ENCODE measurements at places on chromosomes 3 and 15.
A peak's percentile ranks its signal among the peaks of the same experiment; 100 is the strongest.

DNA sequence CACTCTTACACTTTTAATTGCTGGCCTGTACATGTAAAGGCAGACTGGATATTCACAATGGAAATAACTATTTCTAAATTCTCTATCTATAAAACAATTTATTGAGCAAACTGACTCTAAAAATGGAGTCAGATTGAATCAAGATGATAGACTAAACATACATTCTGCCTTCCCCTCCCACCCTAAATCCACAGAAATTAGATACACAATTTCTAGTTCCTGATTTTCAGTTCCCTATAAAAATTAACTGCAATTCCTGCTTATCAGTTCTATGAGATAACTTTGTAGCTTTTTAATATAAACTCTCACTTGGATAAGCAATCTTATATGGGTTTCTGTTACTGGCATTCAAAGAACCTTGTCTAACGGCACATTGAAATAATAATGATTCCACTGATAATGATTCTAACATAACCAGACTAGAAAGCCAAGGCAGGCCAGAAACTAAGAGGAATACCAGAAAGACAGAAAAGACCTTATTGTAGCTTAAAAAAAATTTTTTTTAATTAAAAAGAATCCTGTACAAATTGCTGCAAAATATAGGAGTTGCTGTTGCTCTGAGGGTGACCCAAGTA is 33.1 kb downstream of the TBC1D5 start:
- no peak for DNase-seq

DNA sequence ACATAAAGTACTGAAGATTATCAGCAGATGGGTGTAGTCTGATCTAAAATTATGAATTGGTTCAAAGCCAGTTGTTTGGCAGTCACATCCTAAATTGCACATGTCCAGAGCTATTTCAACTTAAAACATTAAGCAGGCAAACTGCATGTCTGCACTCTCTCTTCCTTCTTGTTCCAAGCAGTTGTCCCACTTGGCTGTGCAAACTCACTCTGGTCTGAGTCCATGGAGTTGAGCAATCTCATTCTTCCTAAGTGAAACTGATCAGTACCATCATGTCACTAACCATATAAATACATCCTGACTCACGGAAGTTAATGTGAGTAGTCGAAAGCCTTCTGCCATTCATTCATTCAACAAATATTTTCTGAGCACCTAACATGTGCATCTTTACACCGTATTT is 353.0 kb downstream of the ROBO1 start:
- no peak for DNase-seq

GRCh38 chr3:110779581-110779980 is 292.0 kb upstream of the NECTIN3 start:
- no peak for DNase-seq

GRCh38 chr15:29670266-29670665 is 152.0 kb downstream of the TJP1 start:
- no peak for DNase-seq

GRCh38 chr3:74127256-74127655 is 487.2 kb downstream of the CNTN3 start:
- DNase-seq: no peak

- DNase-seq: no peak
Measured at GRCh38 chr3:127762077-127762786, 60.1 kb downstream of the MGLL start.

- no peak for DNase-seq
Measured at GRCh38 chr3:119035014-119035346, 334 bp upstream of the IGSF11 start.

DNA sequence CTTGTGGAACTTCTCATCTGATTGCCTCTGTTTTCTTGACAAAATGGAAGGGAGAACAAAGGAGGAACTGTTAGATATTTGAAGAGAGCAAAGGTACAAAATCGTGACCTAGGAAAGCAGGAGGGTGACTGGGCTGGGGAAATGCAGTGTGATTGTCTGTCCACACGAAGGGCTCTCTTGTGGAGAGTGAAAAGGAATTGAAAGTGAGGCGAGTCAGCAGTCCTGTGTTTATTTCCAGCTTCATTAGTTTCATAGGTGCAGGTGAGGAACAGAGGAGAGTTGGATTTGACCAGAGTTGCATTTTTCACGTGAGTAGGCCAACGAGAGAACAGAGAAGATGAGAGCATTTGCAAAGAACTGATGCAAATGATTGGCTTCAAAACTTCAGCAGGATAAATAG is 336.4 kb upstream of the SATB1 start:
- DNase-seq: no peak

DNA sequence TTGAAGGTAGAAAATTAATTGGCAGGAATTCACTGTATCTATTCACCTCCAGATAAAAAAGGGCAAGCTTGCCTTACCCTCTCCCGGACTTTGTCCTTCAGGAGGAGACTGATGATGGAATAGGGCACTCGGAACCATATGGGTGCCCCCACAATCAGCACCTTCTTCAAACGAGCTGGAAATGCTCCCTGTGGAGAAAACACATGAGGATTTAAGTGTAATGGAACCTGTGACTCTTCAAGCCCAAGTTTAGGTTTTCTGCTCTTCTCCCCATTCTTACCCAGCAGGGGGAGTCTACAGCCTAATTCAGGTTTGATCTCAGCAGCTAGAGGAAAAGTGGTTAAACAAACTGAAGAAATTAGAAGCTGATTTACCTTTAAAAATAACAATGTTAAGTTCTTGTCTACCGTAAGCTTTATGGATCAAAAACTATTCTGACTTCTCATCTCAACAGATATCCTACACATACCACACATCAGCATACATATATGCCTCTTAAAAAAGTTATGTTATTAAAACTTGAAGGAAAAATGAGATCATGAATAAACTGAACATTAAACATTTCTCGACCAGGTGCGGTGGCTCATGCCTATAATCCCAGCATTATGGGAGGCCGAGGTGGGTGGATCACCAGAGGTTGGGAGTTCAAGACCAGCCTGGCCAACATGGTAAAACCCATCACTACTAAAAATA is 57.5 kb upstream of the SIN3A start:
- DNase-seq: no peak

GRCh38 chr3:3160826-3161225 is 18.7 kb downstream of the CRBN start:
- no peak for DNase-seq

DNA sequence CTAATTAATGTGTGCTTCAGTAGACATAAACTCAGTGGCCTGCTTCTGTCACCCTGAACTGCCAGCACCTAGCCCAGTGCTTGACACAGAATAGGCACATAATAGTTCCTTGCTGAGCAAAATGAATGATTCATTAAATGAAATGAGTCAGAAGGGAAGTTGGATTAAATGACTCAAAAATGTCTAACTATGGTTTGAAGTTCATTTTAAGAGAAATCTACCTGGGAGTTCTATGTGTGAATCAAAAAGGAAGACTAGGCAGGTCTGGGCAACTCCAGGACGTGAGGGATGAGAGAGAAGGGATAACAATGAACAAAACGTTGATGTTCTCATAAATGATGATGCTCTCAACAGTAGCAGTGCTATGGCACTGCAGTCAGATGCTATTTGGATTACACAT is 175.0 kb downstream of the CFAP20DC start:
- no peak for DNase-seq

GRCh38 chr15:80485370-80486164 is 81.4 kb downstream of the ARNT2 start:
- peak; percentile 53 for DNase-seq

DNA sequence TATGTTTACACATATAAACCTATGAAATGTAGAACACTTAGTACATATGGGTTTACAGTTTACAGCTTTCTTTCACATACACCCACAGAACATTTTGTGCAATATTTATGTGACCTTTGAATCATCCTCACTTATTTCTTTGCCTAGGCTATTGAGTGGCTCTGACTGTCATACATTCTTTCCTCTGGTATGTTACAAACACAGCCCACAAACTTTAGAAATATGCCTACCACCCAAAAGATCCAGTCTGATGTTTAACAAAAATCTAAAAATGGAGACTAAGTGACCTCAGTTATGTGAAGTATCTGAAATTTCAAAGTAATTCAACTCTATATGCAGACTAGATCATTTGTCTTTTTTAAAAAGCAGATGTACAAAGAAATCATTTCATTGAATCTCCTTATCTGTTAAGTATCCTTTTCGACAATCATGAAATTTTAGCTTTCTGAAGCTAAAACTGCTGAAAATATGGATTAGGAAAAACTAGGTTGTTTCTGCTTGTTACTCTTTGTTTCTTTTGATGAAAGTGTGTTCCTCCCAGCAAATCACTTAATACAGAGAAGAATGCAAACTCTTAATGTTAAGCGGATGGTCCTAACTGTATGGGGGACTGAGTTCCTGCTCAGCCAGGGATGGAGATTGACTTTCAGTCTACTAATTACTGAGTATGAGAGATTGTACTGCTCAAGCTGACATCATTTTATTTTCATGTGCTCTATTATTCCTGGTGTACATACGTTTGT is 27.7 kb downstream of the CCDC54 start:
- DNase-seq: no peak

DNA sequence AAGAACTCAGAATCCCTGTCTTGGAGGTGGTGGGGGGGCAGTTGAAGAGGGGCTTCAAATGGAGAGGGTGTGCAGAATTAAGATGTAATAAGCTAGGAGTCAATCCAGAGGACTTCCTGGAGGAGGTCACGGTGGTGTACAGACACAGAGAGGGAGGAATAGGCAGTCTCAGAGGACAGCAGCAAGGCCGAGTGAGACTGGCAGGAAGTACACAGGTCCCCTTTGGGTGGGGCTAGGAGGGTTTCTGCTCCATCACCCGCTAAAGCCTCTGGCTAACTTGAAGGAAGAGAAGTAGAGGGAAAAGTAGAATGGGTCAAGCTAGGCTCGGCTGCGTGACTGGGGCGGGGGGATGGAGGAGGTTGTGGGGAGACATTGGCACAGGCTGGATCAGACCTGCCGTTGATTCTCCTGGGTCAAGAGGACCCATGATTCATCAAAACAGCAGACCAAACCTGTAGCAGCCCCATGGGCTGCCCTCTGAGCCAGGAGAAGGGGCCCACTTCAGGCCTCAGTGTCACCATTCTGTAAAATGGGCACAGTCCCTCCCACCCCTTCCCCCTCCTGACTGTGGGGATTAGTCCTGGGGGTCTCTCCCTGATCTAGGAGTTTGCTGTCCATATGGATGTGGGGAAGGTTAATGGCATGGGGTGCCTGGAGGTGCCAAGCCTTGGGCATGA is 16.9 kb downstream of the CSPG4 start:
- DNase-seq: no peak

All from COR-L47 (cell line).